ENCODE measurements at places on chromosomes 2 and 18. TPM values are rescaled to one million over a fixed set of nuclear protein-coding genes. Genes with fewer than 3 reads are reported as not detected.

KCNS3 gene
- 7.0 TPM for total RNA-seq

LRRC30 gene
- not detected for total RNA-seq

CERKL gene
- total RNA-seq: 0.14 TPM

ONECUT2 gene
- under 0.01 TPM for total RNA-seq

EMILIN2 gene
- total RNA-seq: 15.0 TPM

SLC16A14 gene
- total RNA-seq: 0.29 TPM

RND3 gene
- 269 TPM for total RNA-seq

LCT gene
- not detected for total RNA-seq

ATOH8 gene
- 10.9 TPM for total RNA-seq

XRCC5 gene
- 187 TPM for total RNA-seq

PRSS56 gene
- total RNA-seq: not detected

CCDC121 gene
- 0.88 TPM for total RNA-seq

RGPD4 gene
- not detected for total RNA-seq

REG3G gene
- total RNA-seq: not detected

ACVR2A gene
- total RNA-seq: 8.9 TPM
